ENCODE measurements at places on chromosomes 4 and X.

- no peaks in the 10 kb centered on the region for H3K36me3 ChIP-seq
- DNase-seq, result no peak
- H3K4me1 ChIP-seq, result no peaks in the 10 kb centered on the region
- H3K4me3 ChIP-seq, result no peak overlapping the region
- H3K27me3 ChIP-seq, result no peaks in the 10 kb centered on the region
Measured at GRCh38 chrX:69016293-69016941, 148.8 kb downstream of the PJA1 start.

DNA sequence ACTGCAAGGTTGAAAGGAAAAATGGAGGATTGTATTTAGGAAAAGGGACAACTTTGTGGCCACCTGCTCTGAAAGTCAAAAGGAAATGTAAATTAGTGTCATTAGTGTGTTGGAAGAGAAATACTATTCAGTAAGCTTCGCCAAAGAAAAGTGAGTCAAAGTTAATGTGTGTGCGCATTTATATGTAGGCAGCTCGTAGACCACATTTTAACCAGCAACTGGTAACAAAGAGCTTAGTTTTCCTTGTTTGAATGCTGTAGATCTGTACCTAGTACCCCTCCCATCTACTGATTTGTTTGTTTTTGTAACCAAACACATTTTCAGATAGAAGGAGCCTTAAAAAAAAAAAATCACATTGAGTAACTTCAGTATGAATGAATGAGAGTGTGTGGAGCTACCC is 69.3 kb downstream of the GPAT3 start:
- DNase-seq, result no peak
- no peak overlapping the region for H3K4me3 ChIP-seq
- no peaks in the 10 kb centered on the region for H3K4me1 ChIP-seq
- H3K27ac ChIP-seq, result no peak overlapping the region
- no peaks in the 10 kb centered on the region for H3K27me3 ChIP-seq
- peaks cover 3% of the 10 kb centered on the region for H3K36me3 ChIP-seq

- DNase-seq, result no peak
- H3K4me1 ChIP-seq, result no peaks in the 10 kb centered on the region
- H3K27me3 ChIP-seq, result no peaks in the 10 kb centered on the region
- H3K4me3 ChIP-seq, result no peak overlapping the region
Measured at GRCh38 chr4:94870146-94870545, 112.4 kb downstream of the BMPR1B start.

GRCh38 chrX:55109306-55109705 is 20.5 kb downstream of the PAGE2 start:
- no peaks in the 10 kb centered on the region for H3K27me3 ChIP-seq
- no peaks in the 10 kb centered on the region for H3K4me1 ChIP-seq
- DNase-seq, result no peak
- H3K36me3 ChIP-seq, result no peaks in the 10 kb centered on the region

GRCh38 chr4:22607382-22607781 is 85.4 kb upstream of the GBA3 start:
- no peaks in the 10 kb centered on the region for H3K4me1 ChIP-seq
- no peak overlapping the region for H3K27ac ChIP-seq
- no peak for DNase-seq
- H3K27me3 ChIP-seq, result no peaks in the 10 kb centered on the region
- H3K4me3 ChIP-seq, result no peak overlapping the region
- H3K36me3 ChIP-seq, result no peaks in the 10 kb centered on the region

GRCh38 chrX:22360129-22360528 is 87.4 kb downstream of the CBLL2 start:
- H3K27ac ChIP-seq, result no peak overlapping the region
- H3K4me1 ChIP-seq, result no peaks in the 10 kb centered on the region
- H3K36me3 ChIP-seq, result no peaks in the 10 kb centered on the region
- no peaks in the 10 kb centered on the region for H3K27me3 ChIP-seq
- no peak for DNase-seq

DNA sequence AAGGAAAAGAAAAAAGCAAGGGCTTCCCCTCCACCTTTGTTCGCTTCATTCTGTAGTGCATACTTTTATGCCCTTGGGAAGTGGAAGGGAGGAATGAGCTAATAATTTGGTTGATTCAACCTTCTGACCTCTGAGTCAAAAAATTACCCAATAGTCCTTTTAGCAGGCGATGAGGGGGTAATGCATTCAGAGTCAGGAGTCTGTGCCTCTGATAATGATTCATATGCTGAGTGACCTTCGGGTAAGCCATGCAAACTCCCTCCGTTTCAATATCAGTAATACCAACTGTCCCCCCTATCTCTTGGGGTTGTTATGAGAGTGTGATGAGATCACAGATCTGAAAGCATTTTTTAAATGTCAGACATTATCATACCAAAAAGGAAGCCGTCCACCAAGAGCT is 41.6 kb upstream of the ACSL4 start:
- no peak overlapping the region for H3K4me3 ChIP-seq
- no peaks in the 10 kb centered on the region for H3K4me1 ChIP-seq
- no peaks in the 10 kb centered on the region for H3K36me3 ChIP-seq

Measured in ascending aorta (tissue), 2 donors.